ENCODE measurements at places on chromosomes 4 and X.
A peak's percentile ranks its signal among the peaks of the same experiment; 100 is the strongest.

- no peak for DNase-seq
These were observed 228.7 kb upstream of the ANKRD50 start for GRCh38 chr4:124941267-124941666.

GRCh38 chrX:97685753-97686152 is 802.0 kb downstream of the RPA4 start:
- DNase-seq = no peak

GRCh38 chrX:118480172-118480571 is 15.4 kb upstream of the DOCK11 start:
- no peak for DNase-seq

- DNase-seq = no peak
These were observed 61.2 kb downstream of the NDNF start for GRCh38 chr4:121011138-121011537.

DNA sequence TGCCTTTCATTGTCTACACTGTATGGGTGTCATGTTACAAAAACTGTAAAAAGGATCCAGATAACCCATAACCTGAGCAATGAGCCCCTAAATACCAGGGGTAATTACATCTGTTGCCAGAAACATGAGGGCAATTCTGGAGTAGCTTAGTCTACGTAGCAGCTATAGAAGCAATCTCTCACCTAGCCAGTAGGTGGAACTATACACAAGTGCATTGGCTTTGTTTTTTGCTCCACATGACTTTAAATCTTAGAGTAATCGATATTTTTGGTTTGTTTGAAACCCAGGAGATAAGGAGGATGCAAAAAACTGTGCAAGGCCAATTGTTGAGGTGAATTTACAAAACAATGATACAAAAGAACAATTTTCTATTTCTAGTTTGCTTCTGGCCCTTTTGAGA is 57.5 kb downstream of the GPR82 start:
- DNase-seq = no peak

DNA sequence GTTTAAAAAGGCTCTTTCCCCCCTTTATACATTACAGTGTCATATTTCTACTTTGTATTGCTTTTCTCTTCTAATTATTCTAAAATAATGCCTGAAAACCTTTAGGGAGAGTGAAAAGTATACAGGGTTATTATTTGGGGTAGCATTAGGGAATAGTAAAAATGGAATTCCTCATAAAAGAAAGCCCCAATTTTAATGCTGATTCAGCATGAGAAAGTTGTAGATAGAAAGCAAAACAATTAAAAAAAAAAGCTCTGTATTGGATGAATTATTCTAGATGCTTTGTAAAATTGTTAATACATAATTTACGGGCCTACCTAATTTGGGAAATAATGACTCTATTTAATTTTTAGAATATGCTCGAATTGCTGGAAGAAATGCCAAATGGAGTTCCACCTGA is 92.4 kb downstream of the RS1 start:
- no peak for DNase-seq

GRCh38 chrX:56766554-56767347 is 37.7 kb downstream of the NBDY start:
- DNase-seq = no peak

DNA sequence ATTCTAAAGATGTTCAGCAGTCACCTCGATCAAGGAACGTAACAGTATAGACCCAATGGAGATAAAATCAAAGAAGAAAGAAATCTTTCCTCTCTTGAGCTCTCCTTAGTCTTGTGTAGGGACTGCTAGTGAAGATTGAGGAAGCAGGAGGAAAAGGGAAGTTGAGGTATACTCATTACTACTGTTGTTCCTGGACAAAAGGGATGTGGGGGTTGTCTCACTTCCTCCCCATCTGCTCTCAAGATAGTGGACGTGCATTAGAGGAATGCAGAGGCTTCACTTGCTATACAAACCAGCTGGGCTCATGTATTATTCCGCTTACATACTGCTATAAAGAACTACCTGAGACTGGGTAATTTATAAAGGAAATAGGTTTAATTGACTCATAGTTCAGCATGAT is 208.9 kb upstream of the ARHGEF9 start:
- DNase-seq = no peak

- DNase-seq = no peak
These were observed 56.7 kb downstream of the NAF1 start for GRCh38 chr4:163109967-163110366.

DNA sequence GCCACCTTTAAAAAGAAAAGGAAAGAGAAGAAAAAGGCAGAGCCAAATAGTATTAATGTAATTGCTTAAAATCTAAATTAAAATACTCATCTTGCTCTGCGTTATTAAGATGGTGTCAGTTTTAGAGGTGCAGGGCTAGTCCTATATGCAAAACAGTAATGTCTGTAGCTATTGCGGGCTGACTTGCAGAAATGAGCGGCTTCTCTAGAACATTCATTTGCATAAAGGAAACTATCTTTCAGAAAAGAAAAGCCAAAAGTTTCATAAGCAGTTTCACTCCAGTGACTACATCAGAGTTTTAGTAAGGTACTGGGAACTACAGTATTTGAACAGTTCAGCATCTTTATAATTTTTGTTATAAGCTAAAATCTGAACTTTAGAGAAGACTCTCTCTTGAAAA is 6.0 kb downstream of the SMAD1 start:
- no peak for DNase-seq

- no peak for DNase-seq
These were observed 243.9 kb upstream of the WDFY3 start for GRCh38 chr4:85210353-85210752.

GRCh38 chr4:119523399-119523798 is 105.2 kb downstream of the PDE5A start:
- no peak for DNase-seq

DNA sequence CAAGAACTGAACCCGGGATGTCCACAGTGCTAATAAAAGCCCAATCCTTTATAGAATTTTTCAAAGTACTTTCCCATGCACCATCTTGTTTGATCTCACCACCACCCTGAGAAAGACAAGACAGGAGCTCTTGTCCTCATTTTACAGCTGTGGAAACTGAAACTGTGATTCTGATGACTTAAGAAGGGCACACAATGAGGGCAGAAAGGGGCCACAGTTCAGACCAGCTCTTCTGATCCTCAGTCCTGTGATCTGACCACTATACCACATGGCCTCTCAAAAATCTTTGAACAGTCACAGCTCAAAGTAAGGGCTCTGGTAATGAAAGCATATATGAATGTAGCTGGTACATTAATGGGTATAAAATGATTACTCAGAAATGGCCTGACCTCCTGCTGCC is 127.3 kb upstream of the CPEB2 start:
- DNase-seq = no peak

- DNase-seq = no peak
These were observed 7.2 kb downstream of the SCRG1 start for GRCh38 chr4:173391701-173392100.

- no peak for DNase-seq
These were observed 4.8 kb upstream of the HGFAC start for GRCh38 chr4:3436798-3437581.

DNA sequence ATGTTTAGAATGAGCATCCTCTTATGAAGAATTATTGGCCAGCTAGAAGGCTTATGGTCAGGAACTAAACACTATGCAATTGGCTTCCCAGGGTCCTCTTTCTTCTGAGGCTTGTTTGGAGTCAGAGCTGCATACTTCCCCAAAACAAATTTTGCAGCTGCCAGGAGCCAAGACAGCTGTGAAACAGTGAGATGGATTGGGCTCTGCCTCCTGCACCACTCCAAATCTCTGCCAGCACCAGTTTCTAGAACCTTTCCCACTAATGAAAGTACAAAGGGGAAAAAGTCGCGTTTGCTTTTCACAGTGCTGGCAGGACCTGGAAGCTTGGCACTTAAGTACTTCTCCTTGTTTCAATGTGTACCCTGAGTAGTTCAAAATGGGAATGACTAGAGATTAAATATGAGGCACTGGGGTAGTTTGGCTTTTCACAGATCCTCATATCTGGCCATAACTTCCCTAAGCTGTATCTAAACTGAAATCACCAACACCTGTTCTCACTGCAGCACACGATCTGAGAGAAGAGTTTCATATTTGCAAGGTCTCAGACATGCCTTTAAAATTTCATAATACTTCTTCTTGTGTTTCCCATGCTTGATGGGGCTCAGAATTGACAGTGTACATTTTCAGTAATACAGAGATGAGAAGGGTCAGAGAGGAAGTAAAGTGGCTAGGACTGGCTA is 20.7 kb upstream of the AR start:
- DNase-seq = no peak

DNA sequence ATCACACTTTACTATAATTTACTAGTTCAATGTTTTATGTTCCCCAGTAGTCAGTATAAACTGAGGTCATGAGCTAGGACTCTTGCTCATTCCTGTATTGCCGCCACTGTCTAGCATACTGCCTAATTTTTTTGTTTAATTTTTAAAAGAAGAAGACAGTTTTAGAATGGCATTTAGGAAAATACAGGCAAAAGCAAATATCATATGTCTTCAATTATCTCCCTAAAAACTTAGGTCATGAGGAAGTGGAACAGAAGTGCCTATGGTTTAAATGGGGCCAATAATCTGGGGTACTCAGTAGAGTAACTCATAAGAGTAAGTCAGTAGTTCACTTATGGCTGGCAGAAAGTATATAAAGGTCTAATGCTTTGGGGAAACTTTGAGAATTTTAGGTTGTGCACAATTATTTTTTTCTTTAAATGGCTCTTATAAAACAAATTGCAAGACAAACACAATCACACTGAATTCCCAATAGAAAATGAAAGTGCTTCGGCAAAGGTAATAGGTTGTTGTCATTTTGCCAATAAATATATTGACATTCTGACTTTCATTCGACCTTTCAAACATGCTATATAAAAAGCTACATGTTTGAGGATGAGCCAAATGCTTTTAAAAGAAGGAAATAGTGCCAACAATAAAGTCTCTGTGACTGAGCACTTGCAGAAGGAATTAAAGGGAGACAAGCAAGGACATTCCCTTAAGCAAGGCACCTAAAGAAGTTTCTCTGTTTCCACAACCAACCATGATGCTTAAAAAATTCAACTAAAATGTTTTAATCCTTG is 390.1 kb downstream of the PDGFC start:
- DNase-seq = no peak

GRCh38 chr4:75235359-75235951 is 278.7 kb downstream of the RCHY1 start:
- no peak for DNase-seq

DNA sequence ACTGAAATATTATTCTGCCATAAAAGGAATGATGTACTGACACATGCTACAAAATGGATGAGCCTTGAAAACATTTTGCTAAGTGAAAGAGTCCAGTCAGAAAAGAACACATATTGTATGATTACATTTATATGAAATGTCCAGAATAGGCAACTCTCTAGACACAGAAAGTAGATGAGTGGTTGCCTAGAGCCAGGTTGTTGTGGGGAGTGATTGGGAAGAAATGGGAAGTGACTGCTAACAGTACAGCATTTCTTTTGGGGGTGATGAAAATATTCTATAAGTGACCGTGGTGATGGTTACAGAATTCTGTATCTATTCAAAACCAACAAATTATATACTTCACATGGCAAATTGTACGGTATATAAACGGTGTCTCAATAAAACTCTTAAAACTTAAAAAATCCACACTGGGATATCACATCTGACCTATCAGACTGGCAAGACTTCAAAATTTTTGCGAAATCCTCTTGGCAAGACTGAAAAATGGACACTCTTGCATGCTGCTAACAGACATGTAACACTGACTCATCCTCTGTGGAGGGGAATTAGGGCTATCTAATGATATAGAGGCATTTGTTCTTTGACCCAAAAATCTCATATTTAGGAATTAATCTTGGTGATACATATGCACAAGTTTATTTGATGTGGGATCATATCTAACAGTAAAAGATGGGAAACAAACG is 71.8 kb downstream of the FAM13A start:
- peak; percentile 51 for DNase-seq

DNA sequence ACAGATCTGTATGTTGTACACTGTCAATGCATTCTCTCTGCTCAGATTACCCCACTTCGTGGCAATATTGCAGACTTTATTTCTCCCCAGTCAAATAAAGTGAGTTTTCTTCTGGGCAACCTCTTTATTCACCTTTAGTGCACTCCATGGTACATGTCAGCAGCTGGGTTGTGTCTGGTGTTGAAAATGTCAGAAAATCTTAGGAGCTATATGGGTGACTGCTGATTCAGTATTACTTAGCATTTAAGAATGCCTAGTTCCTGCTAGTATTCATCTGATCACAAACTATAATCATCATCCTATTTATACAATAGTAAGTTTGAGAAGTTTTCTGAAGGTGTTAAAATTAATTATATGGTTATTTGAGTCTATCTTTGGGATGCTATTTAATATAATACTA is 112.5 kb downstream of the CFAP299 start:
- no peak for DNase-seq

DNA sequence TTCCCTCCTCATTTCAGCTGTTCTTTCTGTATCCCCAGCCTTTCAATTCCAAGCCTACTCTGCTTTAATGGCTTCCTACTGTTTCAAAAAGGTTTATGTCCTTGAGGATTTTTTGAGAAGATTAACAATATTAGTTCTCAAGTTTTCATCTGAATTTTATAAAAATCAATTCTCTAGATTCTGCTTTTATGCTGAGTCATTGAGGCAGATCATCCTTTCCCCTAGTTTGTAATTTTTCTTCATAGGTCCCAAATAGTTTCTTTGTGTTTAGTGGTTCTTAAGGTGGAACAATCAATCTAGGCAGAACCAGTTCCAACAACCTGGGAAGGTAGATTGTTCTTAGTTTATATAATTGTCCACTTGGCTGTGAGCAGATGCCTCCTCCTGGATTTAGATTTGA is 100.1 kb upstream of the NAP1L5 start:
- no peak for DNase-seq

GRCh38 chr4:15240764-15241163 is 187.1 kb upstream of the C1QTNF7 start:
- no peak for DNase-seq

GRCh38 chrX:84046403-84046984 is 141.5 kb downstream of the RPS6KA6 start:
- no peak for DNase-seq

GRCh38 chrX:7389576-7389975 is 241.6 kb upstream of the PUDP start:
- no peak for DNase-seq

DNA sequence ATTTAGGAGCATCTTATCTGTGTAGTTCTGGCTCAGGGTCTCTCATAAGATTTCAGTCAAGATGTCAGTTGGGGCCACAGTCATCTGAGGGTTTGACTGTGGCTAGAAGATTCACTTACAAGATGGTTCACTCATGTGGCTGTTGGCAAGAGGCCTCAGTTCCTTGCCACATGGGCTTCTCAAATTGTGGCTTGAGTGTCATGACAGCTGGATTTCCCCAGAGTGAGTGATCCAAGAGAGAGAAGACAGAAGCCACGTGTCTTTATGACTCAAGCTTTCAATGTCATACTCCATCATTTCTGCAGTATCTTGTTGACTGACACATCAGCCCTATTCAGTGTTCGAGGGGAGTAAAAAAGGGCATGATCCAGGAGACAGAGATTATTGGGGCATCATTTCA is 131.3 kb upstream of the AP1S2 start:
- DNase-seq = no peak

GRCh38 chr4:173656898-173657297 is 126.9 kb upstream of the HAND2 start:
- DNase-seq = no peak

GRCh38 chr4:1722551-1723118 is 1.3 kb downstream of the TACC3 start:
- DNase-seq = no peak

- DNase-seq = no peak
These were observed 16.7 kb downstream of the IL21 start for GRCh38 chr4:122604146-122604545.

Measured in AG04449 (cell line).